ENCODE measurements at places on chromosomes 12 and 14.

- DNase-seq: no peak
Observed at GRCh38 chr12:108765289-108765764, 34.0 kb upstream of the CORO1C start.

- DNase-seq: peak; percentile 47
Observed at GRCh38 chr14:34098045-34098984, 147.4 kb upstream of the EGLN3 start.

- DNase-seq: no peak
Observed at GRCh38 chr14:91164676-91165075, 50.8 kb downstream of the DGLUCY start.

GRCh38 chr14:51323492-51323891, 83.4 kb downstream of the TMX1 start:
- DNase-seq: no peak

DNA sequence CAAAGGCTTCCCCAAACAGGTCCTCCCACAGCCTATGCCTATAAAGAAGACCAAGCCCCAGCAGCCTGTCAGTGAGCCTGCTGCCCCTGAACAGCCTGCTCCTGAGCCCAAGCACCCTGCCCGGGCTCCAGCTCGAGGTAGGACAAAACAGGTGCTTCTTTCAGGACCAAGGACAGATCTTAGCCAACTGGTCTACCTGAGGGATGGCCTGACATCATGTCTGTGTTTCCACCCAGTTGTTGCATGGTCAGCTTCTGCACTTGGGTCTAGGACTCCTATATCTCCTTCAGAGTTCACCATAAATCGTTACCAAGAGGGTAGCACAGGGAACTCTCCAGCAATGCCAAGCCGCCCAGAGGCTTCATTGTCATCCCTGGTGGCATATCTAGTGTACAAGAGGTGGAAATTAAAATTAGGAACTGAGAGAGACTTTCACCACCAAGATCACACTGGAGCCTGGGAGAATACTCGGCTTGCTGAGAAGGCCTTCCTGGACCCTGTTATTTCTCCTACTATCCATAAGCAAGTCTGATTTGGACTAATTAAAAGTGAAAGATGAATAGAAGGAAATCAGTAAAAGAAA, 38.2 kb upstream of the OAS1 start:
- no peak for DNase-seq

DNA sequence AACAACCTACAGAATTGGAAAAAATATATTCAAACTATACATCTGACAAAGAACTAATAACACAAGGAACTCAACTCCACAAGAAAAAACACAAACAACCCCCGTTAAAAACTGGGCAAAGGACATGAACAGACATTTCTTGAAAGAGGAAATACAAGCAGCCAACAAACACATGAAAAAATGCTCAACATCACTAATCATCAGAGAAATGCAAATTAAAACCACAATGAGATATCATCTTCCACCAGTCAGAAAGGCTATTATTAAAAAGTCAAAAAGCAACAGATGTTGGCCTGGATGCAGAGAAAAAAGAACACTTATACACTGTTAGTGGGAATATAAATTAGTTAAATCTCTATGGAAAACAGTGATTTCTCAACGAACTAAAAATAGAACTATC, 82.6 kb upstream of the CCDC91 start:
- DNase-seq: no peak

DNA sequence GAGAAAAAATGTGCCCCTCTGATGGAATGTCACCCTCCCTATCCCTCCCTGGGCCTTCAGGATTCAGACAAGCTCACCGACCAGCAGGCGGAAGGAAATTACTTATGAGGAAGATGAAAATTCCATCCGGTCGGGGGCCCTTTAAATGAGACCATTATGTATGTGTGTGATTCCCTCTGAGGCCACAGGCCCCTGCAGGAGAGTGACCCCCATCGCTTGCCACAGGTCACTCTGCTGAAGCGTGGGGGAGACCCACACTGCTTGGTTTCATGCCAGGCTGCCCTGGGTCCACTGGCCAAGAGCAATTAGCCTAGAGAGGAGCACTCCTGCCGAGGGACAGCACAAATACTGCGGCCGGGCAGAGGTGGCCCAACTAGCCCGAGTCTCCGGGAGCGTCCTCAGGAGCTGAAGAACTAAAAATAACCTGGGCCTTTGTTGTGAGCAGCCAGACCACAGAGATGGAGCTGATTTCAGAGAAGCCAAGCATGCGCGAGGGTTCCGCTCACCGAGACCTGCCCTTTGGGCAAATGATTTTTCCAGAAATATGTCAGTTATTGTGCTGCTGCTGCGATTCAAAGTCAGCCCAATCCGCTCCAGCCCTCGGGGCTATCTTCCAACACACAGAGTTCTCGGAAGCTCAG, 276.4 kb downstream of the DPF3 start:
- no peak for DNase-seq

- no peak for DNase-seq
Observed at GRCh38 chr14:56555921-56556570, 23.6 kb upstream of the TMEM260 start.

DNA sequence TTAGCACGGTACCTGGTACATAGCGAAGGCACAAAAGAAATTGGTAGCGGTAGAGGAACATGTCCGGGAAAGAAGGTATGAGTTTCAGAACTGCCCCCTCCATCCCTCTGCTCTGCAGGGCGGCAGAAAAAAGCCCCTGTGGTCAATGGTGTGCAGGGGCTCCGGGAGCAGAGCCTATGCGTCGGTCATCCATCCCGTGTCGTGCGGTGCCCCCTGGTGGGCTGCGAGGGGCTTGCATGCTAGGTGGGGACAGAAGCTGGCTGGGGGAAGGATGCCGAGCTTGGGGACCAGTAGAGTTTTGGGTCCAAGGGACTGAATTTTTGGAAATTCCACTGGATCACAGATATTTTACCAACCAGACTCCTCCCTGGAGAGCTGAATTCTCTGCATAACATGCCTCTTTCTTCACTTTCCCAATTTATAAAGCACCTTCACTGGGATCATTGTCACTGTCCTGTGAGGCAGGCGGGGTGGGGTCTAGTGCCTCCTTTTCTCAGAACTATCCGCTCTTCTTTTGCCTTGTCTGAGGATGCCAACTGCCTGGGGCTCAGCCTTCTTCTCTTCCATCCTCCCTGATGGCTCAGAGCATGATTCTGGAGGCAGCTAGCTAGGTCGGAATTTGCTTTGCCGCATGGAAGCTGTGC, 148.7 kb downstream of the SMOC1 start:
- peak; percentile 79 for DNase-seq

DNA sequence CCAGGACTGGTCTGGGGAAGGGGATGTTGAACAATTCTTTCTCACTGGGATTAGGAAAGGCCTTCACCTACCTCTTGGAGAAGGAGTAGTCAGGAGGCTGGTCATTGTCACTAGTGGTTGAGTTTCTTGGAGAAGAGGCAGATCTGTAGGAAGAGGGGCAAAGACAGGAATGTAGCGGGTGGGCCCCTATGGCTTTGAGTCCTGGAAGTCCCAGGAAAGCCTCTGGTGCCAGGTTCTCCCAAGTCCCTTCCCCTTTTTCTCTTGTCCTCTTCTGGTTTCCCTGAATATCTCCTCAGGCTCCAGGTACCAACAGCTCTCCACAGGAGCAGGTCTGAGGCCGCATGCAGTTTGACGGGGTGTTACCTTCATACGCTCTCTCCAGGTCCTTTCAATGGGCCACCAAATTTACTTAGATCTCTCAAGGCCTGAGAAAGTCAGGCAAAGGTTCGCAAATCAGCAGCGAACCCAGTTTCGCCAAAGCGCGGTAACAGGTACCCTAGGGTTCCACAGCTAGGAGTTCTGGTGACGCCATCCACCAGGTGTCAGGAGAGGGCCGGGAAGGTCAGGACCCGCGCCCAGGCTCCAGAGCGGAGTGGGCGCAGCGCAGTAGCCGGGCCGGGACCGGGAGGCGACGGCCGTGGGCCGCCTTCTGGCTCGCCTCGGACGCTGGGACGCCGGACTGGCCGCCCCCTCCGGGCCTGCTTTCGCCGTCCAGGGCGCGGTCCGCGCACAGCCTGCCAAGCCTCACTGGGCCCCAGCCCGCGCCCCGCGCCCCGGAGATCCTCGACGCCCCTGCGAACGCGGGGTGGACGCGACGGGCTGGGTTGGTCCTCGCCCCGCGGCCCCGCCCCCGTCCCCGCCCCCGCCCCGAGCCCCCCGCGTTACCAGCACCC, 795 bp downstream of the SMAGP start:
- DNase-seq: peak; percentile 19

DNA sequence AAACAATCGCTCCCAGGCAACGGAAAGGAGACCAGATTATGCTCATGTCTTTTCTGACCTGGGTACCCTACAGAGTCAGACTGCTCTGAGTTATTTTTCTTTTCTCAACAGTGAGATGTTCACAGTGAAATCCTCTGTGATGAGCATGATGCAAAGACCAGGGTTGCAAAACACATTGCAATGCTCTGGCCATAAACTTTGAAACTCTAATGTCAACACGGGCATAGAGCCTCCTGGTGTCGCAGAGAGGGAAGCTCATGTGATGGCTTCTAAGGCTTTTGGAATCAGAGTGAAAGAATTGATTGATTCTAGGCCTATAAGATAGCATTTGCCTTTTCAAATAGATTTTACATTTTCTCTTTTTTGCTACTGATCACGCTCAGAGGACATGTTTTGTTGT, 193.4 kb downstream of the RASSF9 start:
- no peak for DNase-seq

Measured in suppressor macrophage treated with lipopolysaccharide for 4 hours (primary cell).